ENCODE measurements at places on chromosomes 4 and X.
A peak's percentile ranks its signal among the peaks of the same experiment; 100 is the strongest.

DNA sequence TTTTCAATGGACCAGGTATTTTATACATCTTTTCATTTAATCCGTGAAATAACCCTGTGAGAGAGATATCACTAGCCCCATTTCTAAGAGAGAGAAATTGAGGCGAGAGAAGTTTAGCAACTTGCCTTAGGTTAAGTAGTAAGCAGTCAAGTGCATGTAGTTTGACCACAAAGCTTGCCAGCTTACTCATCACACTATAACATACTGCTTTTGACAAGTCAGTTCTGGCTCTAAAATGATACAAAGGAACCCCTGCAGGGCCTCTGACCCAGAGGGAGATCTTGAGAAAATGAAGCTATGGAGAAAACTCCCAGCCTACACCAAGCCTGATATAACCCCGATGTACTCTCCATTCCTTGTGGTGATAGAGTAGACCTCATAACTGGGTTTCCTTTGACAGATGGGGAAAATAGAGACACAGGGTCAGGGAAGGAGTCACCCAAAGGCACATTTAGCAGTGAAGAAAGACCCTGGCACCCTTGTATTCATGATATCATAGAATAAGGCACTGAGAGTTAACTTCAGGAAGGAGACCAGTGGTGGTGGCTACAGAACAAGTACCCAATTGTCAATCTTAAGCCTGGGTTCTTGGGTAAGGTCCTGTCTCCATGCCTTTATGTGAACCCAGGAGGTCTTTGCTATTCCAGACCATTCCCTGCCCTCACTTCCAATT, 60.2 kb upstream of the MSN start:
- no peak for DNase-seq

DNA sequence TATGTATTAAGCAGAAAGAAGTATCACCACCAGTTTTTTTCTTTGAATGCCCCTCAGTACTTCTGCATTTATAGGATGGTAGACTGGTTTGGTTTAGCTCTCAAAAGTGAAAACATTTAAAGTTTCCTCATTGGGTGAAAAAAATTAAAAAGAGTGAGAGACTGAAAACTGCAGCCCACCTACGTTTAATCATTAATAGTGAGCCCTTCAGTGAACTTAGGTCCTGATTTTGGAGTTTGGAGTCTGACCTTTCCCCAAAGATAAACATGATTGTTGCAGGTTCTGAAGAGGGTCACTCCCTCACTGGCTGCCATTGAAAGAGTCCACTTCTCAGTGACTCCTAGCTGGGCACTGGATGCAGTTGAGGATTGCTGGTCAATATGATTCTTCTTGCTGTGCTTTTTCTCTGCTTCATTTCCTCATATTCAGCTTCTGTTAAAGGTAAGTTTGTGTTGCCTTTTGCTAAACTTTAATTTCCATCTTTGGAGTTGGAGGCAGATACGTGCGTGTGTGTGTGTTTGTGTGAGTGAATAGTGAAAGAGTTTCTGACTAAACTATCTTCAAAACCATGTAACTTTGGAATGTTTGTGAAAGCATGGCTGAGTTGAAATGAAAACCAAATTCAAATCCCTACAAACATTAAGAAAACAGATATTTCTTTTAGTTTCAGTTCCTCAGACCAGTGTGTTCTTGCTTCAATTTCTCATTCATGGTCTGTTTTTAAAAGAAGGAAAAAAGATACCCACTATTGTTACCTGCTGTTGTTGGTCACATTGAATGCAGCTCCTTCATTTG, at the start of gene MTTP:
MTTP (plus strand) TSS at position 295 of the 795 bp plus-strand sequence; CDS start at position 381, 86 bp downstream.
- DNase-seq: no peak

GRCh38 chrX:68735266-68735665, 87.8 kb downstream of the STARD8 start:
- no peak for DNase-seq

GRCh38 chr4:80309294-80310004, 26.1 kb upstream of the CFAP299 start:
- no peak for DNase-seq

DNA sequence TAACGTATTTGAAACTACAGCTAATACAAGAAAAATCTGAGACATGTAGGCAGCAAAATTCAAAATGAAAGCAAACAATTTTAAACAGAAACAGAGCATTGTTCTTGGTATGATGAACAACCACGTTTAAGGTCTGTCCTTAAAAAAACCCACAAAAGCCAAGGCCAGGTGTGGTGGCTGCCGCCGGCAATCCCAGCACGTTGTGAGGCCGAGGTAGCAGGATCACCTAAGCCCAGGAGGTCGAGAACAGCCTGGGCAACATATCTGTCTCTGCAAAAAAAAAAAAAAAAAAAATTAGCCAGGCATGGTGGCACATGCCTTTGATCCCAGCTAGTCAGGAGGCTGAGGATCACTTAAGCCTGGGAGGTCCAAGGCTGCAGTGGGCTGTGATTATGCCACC, 13.7 kb downstream of the RWDD4 start:
- DNase-seq: no peak

DNA sequence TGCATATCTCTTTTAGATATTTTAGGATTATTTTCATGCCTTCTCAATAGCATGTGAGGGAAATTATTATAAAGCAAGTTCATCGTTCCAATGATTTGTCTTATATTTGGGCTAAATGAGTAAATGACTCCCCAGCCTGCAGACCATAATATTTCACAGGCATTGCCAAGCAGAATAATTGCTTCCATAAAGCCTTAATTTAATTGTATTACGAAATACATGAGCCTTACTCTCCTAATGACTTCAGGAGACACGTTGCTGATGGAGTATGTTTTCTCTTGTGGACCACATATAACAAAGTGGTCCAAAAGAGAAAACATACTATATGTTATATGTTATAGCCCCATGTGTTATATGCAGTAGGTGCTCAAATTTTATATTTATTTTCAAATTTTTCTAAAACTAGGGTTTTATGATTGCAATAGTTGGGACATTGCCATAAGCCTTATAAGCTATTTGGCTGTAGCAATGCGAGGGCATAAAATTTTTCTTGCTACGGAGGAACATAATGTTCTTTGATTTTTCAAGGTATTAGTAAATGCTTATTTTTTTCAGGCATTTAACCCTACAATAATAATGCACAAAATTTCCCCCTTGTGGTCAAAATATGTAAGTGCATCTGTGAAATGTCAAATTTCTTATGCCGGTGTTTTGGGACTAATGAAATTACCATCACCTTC, 26.2 kb upstream of the TMPRSS11D start:
- DNase-seq: no peak

GRCh38 chr4:5967783-5968182, 50.4 kb downstream of the C4orf50 start:
- DNase-seq: no peak

GRCh38 chr4:6085028-6085690, 66.9 kb upstream of the C4orf50 start:
- no peak for DNase-seq

- DNase-seq: peak; percentile 89
These were observed at the start of gene FAM13A for GRCh38 chr4:89056953-89057398. TSS of gene FAM13A (minus strand) at chr4:89057185. CDS start at chr4:89056964, 221 bp downstream.

- peak; percentile 4 for DNase-seq
These were observed 210.3 kb upstream of the SPIN4 start for GRCh38 chrX:63561425-63561824.

DNA sequence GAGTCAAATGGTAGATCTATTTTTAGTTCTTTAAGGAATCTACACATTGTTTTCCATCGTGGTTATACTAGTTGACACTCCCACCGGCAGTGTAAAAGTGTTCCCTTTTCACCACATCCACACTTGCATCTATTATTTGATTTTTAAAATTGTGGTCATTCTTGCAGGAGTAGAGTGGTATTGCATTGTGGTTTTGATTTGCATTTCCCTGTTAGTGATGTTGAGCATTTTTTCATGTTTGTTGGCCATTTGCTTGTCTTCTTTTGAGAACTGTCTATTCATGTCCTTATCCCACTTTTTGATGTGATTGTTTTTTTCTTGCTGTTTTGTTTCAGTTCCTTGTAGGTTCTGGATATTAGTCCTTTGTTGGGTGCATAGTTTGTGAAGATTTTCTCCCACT, 70.0 kb downstream of the TAB3 start:
- no peak for DNase-seq

GRCh38 chr4:173281406-173282255, 52.5 kb downstream of the HMGB2 start:
- DNase-seq: no peak

- no peak for DNase-seq
These were observed 107.5 kb downstream of the CNKSR2 start for GRCh38 chrX:21481761-21482160.

DNA sequence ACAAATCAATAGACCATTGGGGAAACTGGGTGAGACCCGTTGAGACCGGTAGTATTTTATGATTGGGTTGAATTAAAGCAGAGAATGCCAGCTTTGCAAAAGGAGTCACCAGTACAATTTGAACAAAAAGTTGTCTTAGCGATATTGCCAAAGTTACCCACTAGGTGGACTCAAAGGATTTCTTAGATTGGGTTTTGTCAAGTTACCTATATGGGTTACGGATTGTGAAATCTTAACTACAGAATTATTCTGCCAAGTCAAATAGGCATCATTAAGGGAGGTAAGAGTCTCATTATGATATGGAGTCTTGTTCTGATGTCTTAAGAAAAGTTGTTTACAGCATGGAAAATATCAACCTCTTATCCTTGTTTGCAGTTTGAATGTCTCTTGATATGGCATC, 15.0 kb upstream of the CT47A1 start:
- peak; percentile 22 for DNase-seq

- DNase-seq: no peak
These were observed 2197.7 kb downstream of the ARAP2 start for GRCh38 chr4:34046580-34046979.

- DNase-seq: peak; percentile 45
These were observed 3.5 kb upstream of the CLNK start for GRCh38 chr4:10688022-10688421.

- no peak for DNase-seq
These were observed 128.7 kb upstream of the GIMD1 start for GRCh38 chr4:106497271-106497670.
